ENCODE measurements at places on chromosomes 2 and 18.

- no peak for DNase-seq
Observed at GRCh38 chr2:130187268-130187667, 5.2 kb downstream of the MZT2B start.

DNA sequence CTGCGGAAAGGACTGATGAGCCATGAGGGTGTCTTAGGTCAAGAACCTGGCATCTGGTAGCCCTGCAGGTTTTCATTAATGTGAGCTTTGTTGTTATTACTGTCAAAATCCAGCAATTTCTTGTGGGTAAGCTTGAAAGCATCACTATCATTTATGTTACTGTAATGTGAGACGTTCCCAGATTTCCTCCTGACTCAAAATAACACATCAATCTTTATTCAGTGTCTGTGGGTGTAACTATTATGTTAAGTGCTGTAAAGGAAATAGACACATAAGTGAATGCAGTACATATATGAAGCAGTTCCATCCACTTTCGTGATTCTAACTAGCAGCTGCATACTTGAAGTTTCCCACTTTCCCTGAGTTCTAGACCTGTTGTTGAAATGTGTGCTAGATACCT, 89.8 kb downstream of the FHOD3 start:
- DNase-seq = no peak

DNA sequence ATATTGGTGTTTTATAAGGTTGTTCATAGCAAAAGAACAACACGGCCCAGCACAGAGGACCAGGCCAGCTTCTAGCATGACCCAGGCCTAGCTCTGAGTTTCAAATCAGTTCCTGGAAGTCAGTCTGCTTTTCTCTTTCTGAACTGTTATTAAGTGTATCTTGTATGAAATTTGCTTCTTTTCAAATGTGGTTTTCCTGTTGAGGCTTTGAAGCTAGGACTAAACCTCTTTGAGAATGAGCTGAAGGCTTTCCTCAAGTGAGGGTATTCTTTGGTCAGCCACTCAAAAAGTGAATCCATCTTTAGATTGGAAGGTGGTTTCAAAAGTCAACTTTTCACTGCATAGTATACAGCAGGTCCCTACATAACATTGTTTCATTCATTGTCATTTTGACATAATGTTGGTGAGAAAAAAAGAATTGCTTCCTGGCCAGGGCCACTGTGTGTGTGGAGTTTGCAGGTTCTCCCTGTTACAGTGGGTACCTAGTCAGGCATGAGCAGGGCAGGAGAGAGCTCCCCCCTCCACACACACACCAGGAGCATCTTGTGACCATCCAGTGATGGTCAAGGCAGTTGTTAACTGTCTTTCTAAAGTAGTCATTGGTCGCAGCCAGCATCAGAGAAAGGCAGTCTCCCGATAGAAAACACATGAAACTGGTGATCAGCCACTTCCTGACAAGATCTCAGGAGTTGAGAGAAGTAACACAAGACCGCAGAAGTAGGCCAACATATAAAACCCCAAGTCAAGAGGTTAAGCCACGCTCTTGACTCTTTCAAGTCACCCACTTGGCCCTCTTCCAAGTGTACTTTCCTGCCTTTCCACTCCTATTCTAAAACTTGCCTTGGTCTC, 6.7 kb upstream of the ACAA2 start:
- DNase-seq = no peak

DNA sequence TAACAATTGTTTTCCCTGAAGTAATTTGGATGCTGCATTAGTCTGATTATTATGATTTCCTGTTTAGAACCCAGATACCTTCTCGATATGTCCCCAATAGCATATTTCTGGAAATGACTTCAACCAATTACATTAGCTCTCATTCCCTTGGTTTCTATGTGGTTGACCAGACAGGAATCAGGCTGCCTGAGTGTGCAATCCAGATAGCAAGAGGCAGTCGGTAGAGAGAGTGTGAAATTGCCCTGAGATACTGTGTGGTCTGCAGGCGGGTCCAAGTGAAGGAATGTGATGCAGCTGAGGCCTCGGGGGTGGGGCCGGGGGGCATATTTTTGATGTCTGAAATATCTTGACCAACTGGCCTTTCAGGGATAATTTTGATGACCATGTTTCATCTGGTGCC, 143.9 kb upstream of the ITGA6 start:
- no peak for DNase-seq

GRCh38 chr2:57437077-57437476, 609.5 kb upstream of the VRK2 start:
- no peak for DNase-seq

GRCh38 chr18:23341983-23342382, 111.1 kb upstream of the RIOK3 start:
- no peak for DNase-seq

DNA sequence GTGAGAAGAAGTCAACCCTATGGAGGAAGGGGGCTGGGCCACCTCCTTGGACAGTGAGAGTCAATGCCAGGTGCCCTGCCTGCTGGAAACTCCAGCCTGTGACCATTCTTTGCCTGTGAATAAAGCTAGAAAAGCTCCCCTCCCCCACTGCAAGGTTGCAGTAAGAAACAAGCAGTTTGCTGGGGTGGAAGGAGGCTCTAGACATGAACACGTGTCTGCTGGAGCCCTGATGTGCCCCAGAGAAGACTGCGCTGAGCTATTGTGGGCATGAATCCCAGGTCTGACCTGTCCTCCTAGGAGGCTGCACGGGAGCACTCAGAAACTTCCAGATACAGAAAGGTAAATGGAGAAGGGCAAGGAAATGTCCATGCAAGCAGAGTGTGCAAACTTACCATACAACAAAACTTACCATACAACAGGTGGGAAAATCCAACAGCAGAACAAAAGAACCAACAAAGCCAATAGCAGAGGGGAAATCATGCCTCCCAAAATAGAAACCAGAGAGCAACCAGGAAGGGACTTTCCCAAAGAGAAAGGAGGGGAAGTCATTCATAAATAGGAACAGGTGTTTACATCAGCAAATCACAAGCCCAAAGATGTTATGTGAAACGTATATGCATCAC, 278.7 kb downstream of the BCL2 start:
- DNase-seq = no peak

DNA sequence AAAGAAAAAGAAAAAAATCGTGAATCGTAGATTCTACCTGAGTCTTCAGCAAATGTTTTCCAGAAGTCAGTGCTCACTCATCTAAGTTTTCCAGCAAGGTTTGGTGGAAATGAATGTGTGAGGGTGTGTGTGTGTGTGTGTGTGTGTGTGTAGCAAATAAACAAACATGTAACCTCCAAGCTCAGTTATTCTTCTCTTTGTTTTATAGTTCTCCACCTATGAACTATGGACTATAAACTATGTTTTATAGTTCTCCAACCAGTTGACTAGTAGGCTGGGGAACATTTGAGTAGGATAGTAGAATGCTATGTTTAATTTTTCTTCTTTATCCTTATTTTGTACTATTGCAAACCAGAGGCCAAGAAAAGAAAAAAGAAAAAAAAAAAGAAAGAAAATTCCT, 44.6 kb upstream of the SERPINE2 start:
- DNase-seq = no peak

GRCh38 chr2:177568390-177568789, 175.8 kb downstream of the AGPS start:
- DNase-seq = no peak

- no peak for DNase-seq
Observed at GRCh38 chr2:39492095-39492590, 55.1 kb upstream of the MAP4K3 start.

- no peak for DNase-seq
Observed at GRCh38 chr18:43422518-43422917, 145.2 kb upstream of the SYT4 start.

- DNase-seq = no peak
Observed at GRCh38 chr2:203730076-203730729, 23.8 kb downstream of the CD28 start.

DNA sequence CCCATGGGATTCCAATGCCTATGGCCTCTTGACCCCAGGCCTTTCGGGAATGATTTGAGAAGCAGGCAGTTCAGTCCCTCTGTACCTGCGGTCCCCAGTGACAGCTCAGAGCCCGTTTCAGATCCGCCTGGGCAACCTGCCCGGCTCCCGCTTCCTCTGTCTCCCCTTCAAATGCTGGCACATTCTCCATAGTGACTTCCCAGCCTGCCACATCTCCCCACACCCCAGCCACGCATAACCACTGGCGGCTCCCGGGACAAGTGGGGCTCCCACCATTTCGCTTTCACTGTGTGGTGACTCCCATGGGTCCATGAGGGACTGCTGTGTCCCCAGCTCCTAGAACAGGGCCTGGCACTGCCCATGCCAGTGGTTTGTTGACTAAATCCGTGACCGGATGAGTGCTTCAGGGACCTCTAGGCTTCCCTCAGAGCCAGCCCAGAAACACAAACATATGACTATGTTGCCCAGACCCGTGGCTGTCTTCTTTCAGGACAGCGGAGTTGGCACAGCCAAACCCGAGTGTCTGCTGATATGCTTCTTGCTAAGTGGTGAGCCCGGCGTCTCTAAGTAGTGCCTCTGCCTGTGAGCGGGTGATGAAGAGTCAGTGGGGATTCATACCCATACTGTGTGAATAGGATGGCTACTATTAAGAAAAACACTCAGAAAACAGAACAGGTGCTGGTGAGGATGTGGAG, 91.2 kb downstream of the GLI2 start:
- DNase-seq = no peak

- no peak for DNase-seq
Observed at GRCh38 chr18:46566111-46566510, 90.9 kb downstream of the LOXHD1 start.

DNA sequence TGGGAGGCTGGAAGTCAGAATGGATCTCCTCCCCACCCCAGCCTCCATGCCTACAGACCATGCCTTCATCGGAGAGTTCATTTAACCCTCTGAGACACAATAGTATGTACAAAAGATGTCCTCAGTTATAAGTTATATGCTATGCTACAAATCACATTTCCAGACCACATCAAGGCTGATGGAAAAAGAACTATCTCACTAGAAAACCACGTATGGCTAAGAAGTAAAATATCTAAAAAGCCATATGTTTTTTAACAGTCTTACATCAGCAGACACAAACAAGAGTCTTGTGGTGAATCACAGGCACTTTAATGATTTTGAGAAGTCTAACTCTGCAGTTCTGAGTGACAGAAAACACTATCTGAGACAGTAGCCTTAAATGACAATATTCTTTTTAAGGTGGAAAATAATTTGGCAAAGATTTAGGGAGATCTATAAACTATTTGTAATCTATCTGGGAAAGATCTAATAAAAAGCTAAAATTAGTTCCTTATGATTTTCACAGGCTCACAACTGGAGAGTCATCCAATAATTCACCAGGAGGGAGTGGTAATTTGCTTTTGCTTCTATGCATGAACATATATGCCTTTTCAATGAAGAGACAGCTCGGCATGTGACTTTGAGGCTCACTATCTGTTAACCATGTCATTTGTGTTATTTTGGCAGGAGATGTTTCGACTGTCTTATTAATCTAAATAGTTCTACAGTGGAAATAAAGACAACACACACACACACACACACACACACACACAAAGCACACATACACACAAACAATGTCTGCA, 197.5 kb downstream of the IRS1 start:
- DNase-seq = no peak

- no peak for DNase-seq
Observed at GRCh38 chr18:35344736-35345459, 678 bp upstream of the ZNF24 start.

DNA sequence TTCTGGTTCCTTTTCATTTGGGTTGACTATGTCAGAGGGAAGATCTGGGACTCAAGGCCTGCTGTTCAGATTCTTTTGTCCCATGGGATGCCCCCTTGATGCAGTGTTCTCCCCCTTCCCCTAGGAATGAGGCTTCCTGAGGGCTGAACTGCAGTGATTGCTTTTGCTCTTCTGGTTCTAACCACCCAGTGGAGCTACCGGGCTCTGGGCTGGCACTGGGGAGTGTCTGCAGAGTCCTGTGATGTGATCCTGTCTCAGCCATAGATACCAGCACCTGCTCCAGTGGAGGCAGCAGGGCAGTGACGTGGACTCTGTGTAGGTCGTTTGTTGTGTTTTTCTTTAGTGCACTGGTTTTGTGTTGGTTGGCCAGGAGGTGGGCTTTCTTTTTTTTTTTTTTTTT, 32.1 kb upstream of the RHOB start:
- DNase-seq = no peak
